ENCODE measurements at places on chromosomes 1 and 21.

DNA sequence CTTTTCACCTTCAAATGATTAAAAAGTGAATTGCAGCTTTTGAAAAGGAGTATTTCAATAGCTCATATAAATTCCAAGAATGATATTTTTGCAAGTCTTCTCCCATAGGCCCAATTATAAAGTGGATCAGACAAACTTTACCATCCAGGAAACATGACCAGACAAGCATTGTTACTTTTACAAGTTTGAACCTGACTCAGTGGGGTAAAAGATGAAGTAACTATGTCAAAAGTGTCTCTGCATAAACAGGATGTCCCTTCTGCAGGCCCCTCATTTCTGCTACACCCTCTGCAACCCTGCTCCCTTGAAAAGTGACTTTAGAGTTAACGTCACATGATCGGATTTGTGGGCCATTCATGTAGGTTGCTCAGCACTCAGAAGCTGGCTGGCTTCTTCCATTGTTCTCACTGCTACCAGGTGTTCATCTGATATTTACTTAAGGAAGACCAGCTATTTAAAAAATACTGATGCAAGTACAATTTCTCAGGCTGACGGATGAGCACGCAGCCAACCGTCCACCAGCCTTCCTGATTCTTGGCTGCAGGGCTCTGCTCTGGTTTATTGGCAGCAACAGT lies 32.3 kb downstream of the URB1 start:
- no peak for DNase-seq

DNA sequence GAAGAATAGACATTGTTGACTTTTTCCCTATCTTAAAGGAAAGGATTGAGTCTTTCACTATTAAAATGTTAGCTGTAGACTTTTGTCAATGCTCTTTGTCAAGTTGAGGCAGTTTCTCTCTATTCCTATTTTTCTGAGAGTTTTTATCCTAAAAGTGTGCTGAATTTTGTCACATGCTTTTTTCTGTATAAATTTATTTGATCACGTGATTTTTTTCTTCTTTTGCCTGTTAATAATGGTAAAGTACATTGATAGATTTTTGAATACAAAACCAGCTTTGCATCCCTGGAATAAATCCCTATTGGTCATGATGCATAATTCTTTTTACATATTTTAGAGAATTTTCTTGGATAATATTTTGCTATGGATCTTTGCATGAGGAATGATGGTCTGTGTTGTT lies 60.1 kb downstream of the DNAH14 start:
- DNase-seq = no peak

DNA sequence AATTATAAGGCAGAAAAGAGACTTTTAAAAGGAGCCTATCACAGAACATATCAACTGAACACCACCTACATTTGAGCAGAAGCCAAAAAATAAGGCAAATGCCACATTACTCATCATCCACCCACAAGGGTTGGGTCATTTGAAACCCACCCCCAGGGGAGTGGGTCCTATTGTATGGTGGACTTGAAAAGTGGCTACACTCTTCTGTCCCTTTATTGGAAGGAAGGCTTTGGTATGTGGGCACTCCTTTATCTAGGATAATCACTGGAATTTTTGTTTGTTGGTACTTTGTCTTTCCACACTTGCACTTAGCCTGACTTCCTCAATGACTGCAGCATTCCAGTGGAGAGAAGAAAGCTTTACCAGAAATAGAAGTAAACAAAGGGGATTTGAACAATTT lies 157.2 kb upstream of the COL11A1 start:
- no peak for DNase-seq

DNA sequence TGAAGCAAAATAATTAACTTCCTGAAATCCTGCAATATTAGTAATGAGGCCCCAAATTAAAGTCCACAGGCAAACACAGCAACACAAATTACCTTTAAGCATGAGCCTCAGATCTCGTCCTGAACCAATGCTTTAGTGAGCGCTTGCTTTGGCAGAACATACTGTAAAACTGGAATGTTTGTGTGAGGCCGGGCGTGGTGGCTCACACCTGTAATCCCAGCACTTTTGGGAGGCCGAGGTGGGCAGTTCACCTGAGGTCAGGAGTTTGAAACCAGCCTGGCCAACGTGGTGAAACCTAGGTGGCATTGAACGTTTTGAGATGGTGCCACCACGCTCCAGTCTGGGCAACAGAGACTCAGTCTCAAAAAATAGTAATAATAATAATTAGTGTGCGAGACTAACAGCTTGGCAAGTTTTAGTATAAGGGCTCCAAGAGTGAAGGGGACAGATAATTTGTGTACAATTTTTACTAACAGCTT lies 17.8 kb downstream of the SFPQ start:
- DNase-seq = no peak

DNA sequence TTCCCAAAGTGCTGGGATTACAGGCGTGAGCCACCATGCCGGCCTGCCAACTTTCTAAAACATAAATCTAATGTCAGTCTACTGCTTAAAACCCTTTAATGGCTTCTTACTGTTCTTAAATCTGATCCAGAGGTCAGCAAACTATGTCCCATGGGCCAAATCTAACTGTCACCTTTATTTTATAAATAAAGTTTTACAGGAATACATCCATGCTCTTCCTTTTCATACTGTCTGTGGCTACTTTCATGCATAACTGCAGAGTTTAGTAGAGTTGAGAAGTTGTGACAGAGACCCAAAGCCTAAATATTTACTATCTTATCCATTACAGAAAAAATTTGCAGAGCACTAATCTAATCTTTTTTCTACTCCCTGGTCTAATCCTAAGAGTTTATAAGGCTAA lies 3.8 kb downstream of the ERI3 start:
- DNase-seq = no peak

- no peak for DNase-seq
Measured at GRCh38 chr21:33801424-33802405, 113.9 kb downstream of the ATP5PO start.

GRCh38 chr1:230322421-230322756 lies 103.7 kb downstream of the PGBD5 start:
- DNase-seq = no peak

GRCh38 chr1:23156940-23157339 lies 11.7 kb downstream of the LUZP1 start:
- no peak for DNase-seq

GRCh38 chr1:175840787-175841186 lies 97.4 kb upstream of the TNR start:
- DNase-seq = no peak

GRCh38 chr21:41166884-41167283 lies 1.1 kb upstream of the BACE2 start:
- no peak for DNase-seq

DNA sequence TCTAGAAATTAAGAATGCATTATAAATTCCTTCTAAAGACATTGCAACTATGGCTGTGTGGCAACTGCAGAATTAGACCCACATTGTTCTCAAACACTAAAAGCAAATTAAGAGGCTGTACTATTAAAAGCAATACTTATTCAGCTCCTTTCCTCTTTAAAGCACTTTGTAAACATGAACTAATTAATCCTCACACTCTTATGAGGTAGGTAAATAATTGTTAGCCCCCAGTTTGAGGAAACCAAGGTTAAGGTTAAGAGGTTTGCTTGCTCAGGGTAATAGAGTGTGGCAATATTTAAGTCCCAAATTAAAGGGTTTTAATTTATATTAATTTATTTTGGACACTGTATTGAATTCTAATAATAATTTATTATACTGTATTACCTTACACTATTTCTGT lies 553.8 kb downstream of the LRRIQ3 start:
- no peak for DNase-seq

DNA sequence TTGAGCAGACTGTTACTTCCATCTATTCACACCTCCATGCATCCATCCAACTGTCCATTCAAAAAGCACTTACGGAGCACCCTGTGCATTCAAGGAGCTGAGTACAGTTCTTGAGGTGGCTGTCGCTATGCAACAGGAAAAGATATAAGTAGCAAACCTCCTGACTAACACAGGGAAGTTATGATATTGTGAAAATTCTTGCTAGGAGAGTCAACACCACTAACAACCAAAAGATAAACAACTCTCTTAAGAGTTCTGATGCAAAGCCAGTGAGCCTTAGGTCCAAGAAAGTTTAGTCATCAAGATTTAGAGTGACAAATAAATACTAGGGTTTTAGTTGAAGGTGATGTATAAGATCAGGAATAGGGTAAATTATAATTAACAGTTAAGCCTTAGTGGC lies 44.5 kb upstream of the TRIM45 start:
- no peak for DNase-seq

DNA sequence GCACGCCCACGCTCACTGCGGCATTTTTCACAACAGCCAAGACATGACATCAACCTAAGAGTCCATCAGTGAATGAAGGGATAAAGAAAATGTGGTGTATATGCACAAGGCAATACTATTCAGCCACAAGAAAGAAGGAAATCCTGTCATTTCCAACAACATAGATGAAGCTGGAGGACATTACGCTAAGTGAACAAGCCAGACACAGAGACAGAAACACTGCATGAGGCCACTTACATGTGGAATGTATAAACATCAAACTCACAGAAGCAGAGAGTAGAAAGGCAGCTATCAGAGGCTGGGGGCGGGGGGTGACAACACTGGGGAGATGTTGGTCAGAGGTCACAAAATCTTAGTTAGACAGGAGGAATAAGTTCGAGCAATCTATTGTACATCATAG lies 20.9 kb downstream of the TMPRSS2 start:
- DNase-seq = no peak

GRCh38 chr1:206575165-206575893 lies 36.9 kb downstream of the EIF2D start:
- DNase-seq = no peak

- DNase-seq = no peak
Measured at GRCh38 chr1:43004587-43005459, 46.2 kb upstream of the SLC2A1 start.

DNA sequence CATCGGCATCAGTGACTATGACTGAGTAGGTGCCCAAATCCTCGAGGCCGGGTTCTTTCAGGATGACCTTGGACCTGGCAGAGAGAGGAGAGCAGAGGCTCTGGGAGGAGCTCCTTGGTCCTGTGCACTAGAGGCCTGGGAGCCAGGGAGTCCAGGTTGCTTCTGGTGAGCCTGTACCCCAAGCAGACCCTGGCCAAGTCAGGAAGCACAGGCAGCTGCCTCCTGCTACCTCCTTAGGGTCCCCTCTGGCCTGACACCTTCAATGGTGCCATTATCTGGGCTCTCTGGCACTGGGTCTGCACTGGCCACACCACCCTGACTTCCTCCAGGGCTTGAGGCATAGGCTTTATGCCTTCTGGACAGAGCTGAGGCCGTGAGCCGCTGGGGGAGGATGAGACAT lies 37.7 kb downstream of the MYOM3 start:
- no peak for DNase-seq

DNA sequence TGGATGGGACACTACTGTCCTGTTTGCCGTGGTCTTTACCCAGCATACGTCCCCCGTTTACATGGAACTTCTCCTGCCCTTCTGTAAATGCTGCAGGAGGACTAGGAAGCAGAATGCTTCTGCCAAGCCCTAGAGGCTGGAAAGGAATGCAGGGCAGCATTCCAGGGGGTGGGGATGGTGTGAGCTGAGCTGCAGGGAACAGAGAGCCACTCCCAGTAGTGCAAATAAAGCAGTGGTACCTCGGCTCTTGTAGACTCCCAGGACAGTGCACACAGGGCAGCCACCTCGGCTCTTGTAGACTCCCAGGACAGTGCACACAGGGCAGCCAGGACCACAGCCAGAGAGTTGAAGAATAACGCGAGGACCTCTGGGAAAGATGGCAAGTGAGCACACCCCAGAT lies 35.4 kb downstream of the PTPRU start:
- DNase-seq = no peak

- no peak for DNase-seq
Measured at GRCh38 chr1:77316006-77316405, 34.2 kb downstream of the AK5 start.

DNA sequence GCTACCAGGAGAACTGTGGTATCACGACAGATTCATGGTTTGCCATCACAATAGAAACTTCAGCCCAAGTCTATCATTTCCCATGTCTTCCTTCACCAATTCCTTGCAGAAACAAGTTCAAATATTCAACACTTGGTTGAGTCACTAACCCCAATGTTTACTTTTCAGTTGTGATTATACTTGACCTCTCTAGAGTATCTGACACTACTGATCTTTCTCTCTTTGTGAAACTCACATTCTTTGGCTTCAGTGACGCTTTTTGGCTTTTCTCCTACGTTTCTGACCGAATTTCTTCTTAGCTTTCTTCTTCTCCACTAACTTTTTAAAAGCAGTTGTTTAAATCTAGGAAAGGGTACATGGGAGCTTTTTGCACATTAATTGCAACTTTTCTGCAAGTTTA lies 48.8 kb upstream of the HMGB4 start:
- no peak for DNase-seq

DNA sequence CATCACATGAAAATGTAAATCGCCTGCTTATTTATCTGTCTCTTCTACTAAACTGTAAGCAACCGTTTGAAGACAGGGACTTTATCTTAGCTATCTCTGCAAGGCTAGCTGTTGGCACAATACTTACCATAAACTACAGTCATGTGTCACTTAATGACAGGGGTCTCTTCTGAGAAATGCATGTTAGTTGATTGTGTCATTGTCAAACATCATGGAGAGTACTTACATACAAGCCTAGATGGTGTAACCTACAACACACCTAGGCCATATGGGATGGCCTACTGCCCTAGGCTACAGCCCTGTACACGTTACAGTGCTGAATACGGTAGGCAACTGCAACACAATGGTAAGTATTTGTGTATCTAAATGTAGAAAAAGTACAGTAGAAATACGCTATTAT lies 267.9 kb downstream of the SDCCAG8 start:
- no peak for DNase-seq
